Right cardiac atrium (tissue), 5 donors: ENCODE measurements at places on chromosomes 5 and 9.

- no peak for DNase-seq
These were observed 212.5 kb downstream of the GAS1 start for GRCh38 chr9:86734771-86735170.

DNA sequence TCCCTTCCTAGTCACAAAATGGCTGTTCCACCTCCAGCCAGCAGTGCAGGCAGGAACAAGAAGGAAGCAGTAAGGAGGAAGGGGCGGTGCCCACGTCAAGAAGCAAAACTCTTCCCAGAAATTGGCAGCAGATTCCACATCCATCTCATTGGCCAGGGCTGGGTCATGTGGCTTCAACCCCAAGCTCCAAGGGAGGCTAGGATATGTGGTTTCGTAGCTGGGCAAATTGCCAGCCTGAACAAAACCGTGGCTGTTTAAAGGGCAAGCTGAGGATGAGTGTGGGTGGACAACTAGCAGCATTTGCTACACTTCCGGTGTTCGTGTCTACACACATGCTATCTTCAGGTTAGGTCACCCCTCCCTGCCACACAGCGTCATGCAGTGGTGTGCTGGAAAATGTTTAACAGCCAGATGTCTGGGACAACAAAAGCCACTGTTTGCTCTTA is 92.1 kb upstream of the MAP1B start:
- DNase-seq, result peak; percentile 55

DNA sequence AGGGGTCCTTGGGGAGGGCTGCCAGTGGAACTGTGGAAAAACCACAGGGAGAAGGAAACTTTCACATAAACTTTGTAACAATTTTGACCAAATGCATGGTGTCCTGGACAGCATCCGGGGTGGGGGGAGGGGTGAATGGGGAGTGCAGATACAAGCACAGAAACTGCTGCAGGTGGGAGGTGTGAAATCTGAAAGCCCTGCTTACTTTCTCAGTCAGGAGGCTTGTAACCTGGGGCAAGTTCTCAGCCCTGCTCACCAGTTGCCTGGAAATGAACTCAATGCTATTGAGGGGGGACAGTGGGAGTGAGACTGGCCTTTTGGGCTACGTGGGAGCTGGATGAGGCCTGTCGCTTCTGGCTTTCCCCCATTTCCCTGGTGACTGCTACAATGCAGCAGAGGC is 694.5 kb upstream of the ZNF608 start:
- no peak for DNase-seq

DNA sequence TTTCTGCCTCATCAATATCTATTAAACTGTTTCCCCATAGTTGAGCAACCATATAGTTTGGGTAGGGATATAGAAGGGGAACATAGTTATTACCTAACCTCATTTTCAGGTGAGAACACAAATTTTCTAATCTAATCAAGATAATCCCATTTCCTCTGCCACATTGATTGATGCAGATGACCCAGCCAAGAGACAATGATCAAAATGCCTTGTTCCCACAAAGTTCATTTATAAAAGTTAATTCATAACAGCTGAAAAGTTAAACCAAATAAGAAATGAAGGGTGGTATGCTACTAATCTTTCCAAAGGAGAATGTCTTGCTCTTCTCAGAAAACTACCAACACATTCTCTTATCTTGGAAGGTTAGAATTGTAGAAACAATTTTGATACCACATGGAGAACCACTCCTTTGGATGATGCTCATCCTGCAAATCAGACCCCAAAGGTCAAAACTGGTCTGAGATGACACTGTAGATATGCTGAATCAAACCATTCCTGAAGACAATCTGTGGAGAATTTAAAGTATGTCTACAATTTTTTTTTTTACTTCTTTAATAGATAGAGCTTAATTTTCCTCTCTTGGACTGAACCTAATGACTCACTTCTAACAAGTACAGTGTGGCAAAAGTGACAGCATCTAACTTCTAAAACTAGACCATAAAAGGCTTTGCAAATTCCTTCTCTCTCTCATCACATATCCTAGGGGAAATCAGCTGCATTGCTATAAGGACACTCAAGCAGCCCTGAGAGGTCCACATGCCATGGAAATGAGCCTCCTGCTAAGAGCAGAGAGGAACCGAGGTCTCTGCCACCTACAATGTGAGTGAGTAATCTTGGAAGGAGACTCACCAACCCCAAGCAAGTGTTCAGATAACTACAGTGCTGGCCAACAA is 586.7 kb upstream of the TUSC1 start:
- DNase-seq, result no peak

DNA sequence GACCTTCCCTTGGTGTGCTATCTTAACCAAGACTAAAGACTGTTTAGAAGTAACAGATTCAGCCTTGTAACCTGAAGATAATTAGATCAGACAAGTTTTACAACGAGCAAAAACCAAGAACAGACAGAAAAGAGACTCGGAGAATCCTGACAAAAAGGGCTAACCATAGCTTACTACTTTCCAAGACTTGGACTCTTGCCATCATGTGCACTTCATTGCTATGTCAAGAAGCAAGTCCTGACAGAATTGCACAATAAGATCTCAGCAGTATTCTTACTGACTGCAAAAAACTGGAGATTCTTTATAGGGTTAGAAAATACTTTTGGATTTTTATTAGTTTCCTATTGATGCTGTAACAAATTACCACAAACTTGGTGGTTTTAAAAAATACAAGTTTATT is 1539.0 kb upstream of the NUDT12 start:
- DNase-seq, result no peak

- no peak for DNase-seq
These were observed 175.8 kb upstream of the CHD1 start for GRCh38 chr5:99104538-99105132.

DNA sequence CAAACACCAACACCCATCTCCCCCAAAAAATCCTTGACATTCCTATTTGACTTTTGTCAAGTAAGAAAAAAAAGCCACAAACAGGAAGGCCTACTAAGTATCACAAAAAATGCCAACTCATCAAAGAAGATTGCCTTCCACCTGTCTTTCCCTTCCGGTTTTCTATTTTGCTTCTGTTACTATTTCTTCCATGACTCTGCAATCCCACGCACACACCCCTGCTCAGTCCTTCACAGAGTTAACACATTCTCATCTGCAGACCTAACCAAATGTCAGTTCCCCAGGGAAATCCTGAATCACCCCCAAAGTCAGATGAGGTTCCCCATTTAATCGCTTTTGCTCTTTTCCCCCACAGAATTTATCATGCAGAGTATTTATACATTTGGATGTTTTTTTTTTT is 15.1 kb downstream of the LPAR1 start:
- no peak for DNase-seq

- DNase-seq, result no peak
These were observed 1.3 kb downstream of the PTRH1 start for GRCh38 chr9:127714020-127714750.
